Smooth muscle cell of trachea (primary cell): ENCODE measurements at places on chromosomes 6 and 20. TPM values are rescaled to one million over a fixed set of nuclear protein-coding genes. Genes with fewer than 3 reads are reported as not detected.

Gene HTR1B
- 0.15 and 0.17 TPM in 2 replicates for total RNA-seq

Gene GMNN
- total RNA-seq, result 5.6 and 21.1 TPM in 2 replicates

Gene TPD52L1
- 4.9 and 10.8 TPM in 2 replicates for total RNA-seq

Gene SSTR4
- not detected in 2 replicates for total RNA-seq

Gene TP53TG5
- total RNA-seq, result 0.50 TPM in 1 of 2 replicates, not detected in the other

Gene OR2B6
- total RNA-seq, result not detected in 2 replicates

Gene CDH4
- total RNA-seq, result 2.0 and 2.3 TPM in 2 replicates

Gene ERGIC3
- 455 and 566 TPM in 2 replicates for total RNA-seq

Gene CCN5
- total RNA-seq, result 7.4 and 25.3 TPM in 2 replicates

Gene CD164
- 227 and 237 TPM in 2 replicates for total RNA-seq

Gene ADGRF1
- total RNA-seq, result not detected in 2 replicates

Gene SERINC1
- total RNA-seq, result 257 and 308 TPM in 2 replicates

Gene MYBL2
- total RNA-seq, result 0.66 and 7.0 TPM in 2 replicates

Gene HAO1
- total RNA-seq, result not detected in 2 replicates
